ENCODE measurements at places on chromosomes 7 and 10.

- DNase-seq, result no peak
These were observed 806.2 kb downstream of the CNTNAP2 start for GRCh38 chr7:146922782-146923181.

GRCh38 chr7:139681463-139681755, 96.4 kb downstream of the HIPK2 start:
- no peak for DNase-seq

DNA sequence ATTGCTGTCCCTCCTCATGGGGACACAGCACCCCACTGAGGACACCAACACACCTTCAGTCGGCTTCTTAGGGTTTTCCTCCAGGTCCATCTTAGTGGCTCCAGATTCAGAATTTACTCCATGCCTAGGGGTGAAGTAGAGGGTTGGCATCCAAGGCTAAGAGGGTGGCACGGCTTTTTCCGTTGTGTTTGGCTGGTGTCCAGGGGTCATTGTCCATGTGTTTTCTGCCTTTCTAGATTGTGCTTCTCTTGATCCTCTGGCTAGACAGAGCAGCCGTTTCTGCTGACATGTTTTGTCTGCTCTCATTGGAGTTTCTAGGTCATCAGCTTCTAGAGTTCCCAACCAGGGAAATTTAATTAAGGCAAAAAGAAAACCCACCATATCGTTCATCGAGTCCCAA, 291.6 kb upstream of the CELF2 start:
- DNase-seq, result no peak

- peak; percentile 51 for DNase-seq
These were observed 33.7 kb upstream of the PTF1A start for GRCh38 chr10:23158370-23158769.

GRCh38 chr10:68727146-68727545, 6.1 kb downstream of the CCAR1 start:
- DNase-seq, result no peak

- DNase-seq, result no peak
These were observed 53.7 kb upstream of the ZNF32 start for GRCh38 chr10:43702213-43702935.

DNA sequence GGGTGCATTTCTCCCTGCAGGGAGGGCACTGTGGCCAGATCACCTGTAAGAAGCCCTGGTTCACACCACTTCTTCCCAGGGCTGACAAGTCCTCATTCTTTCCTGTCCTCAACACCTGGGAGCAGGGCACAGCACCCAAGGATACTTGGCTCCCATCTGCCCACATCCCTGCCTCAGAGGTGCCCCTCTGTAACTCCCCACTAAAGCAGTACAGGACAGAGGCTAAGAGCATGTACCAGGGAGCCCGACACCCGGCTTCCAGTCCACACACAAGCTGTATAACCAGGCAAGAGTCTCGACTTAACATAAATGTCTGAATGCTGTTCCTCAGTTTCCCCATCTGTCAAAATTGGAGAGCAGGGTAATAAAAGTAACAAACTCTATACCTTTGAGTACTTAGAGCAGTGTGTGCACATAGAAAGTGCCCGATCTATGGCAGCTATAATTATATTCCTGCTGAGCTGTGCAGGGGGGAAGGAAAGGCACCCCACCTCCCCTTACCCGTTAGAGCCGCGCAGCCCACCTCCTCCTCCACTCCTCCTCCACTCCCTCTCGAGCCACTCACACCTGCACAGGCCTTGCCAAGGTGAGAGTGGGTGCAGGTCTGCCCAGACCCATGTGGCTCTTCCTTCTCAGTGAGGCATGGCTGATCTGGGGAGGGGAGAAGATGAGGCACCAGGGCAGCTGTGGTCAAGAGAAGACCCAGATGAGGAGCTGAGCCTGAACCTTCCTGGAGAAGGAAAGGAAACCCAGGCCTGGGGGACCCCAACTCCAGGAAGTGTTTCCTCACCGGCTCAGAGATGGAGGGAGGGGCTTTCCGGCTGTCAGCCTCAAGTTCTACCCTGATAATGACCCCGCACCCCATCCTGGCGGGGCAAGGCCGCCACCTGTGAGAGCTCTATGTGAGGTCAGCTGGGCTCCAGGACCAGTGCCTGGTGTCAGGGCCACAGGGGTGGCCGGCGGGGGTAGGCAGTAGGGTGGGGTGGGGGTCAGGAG, 22.6 kb downstream of the PODXL start:
- no peak for DNase-seq

DNA sequence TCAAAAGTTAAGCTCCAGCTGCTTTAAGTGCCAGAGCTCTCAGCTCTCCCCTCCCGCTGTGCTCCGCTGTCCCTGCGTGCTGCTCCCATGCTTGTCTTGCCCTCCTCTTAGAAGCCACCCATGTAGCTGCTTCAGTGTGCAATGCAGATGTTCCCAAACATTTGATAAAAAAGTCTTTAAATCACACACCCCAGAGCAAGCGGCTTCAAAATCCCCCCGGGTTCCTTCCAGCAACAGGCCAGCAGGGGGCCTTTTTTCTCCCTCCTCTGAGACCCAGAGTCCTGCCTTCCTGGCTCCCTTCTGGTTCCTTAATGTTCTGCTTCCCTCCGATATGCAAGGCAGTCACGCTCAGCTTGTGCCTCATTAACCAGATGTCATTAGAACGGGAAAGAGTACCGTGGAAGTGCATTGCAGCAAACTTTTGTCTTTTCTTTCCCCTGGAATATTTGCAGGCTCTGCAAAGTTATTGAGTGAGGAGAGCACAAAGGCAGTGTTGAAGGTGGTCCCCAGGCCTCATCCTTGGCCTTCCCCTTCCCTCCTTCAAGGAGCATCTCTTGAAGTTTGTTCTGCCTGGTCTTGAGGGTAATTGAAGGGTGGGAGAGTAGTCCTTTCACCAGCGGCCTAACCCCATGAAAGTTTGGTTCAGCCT, 25.5 kb downstream of the LDB3 start:
- DNase-seq, result no peak

GRCh38 chr7:28298870-28299518, 113.3 kb upstream of the CREB5 start:
- DNase-seq, result peak; percentile 28

DNA sequence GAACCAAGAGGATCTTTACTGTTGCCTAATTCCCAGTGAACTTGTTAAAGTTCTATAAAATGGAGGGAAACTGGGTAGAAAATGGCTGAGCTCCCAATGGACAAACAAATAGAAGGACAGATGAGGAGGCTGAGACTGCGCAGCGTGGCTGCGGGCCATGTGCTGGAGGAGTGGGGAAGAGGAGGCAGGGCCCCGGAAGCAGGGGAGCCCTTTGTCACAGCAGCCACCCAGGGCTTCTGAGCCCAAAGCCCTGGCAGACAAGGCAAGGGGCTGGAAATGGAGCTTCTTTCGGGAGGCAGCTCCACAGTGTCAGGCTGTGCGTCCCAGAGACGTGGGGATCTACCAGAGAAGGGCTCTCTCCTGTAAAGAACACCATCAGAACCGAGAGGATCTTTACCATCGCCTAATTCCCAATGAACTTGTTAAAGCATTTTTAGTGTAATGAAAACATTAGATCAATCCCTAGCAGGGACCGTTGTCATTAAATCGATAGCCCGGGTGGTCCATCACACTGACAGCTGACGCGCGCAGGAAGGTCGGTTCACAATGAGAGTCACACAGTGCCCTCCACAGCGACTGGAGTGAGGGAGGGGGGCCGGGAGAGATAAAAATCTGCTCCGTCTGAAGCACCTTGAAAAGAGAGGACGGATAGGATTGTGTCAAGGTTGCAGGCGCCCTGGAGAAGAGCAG, 14.0 kb upstream of the CNPY1 start:
- no peak for DNase-seq

DNA sequence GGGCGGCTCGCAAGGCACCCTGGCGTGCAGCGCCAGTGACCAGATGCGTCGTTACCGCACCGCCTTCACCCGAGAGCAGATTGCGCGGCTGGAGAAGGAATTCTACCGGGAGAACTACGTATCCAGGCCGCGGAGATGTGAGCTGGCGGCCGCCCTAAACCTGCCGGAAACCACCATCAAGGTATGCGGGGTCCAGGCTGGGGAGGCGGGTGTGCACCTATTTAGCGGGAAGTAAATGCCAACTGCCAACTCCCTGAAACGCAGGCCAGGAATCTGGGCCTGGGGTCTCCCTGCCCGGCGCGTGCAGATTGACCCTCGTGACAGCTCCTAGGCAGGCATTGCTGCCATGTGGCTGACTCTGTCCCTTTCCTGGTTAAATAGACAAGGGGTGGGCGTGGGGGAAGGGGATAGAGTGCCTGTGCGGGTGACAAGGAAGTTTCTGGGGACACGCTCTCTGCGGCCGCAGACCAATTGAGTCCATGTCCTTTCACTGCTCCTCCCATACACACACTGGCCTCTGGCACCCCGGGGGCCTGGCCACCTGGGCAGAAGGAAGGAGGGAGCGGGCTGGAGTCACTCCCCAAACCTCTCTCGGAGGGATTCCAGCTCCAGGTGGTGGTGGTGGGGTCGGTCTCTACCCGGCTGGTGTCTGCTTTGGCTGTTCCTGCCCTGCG, 2.7 kb downstream of the EVX1 start:
- no peak for DNase-seq

DNA sequence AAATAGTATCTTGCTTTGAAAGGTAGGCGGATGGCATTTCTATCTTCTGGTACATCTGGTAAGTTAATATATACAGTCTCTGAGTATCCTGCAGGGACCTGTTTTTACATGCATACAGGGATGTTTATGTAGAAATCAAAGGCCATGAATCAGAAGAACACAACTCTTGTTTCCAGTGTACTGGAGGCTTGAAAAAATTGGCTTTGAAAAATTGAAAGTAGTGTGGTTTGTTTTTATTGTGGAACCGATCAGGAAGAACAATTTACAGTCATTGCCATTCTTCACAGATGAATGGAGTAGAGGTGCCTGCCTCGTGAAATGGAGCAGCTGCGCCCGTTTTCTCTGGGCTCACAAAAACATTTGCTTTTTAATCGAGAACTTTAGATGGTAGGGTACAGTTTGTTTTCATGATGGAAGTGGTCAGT, 54.0 kb upstream of the RPA3 start:
- peak; percentile 82 for DNase-seq

DNA sequence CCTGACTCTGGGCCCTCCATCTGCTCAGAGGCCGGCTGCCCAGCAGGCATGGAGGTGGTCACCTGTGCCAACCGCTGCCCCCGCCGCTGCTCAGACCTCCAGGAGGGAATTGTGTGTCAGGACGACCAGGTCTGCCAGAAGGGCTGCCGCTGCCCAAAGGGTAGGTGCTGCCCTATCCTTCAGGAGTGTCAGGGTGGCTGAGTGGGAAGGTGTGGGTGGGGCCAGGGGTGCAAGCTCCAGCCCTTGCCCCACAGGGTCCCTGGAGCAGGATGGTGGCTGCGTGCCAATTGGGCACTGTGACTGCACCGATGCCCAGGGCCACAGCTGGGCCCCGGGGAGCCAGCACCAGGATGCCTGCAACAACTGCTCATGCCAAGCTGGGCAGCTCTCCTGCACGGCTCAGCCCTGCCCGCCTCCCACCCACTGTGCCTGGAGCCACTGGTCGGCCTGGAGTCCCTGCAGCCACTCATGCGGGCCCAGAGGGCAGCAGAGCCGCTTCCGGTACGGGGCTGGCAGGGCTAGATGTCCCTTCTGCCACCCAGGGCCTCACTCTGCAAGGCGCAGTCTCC, 17.5 kb upstream of the ZNF862 start:
- DNase-seq, result no peak

DNA sequence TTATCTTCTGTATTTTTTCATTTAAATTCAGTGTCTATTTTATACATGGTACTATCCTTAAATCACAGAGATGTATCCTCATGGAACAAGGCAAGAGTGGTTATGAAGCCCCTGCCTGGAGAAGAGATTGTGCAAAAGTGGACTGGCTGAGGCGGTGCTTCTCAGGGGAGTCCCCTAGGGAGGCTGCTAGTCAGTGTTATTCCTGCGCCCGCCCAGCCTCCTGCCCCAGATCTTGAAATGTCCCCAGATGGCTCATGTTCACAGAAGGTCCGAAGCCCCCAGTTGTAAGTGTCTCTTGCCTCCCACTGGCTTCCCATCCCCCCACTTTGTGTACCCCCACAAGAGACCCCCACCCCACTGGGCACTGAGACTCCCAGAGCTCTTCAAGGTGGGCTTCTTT, 366.9 kb downstream of the TNS3 start:
- no peak for DNase-seq

DNA sequence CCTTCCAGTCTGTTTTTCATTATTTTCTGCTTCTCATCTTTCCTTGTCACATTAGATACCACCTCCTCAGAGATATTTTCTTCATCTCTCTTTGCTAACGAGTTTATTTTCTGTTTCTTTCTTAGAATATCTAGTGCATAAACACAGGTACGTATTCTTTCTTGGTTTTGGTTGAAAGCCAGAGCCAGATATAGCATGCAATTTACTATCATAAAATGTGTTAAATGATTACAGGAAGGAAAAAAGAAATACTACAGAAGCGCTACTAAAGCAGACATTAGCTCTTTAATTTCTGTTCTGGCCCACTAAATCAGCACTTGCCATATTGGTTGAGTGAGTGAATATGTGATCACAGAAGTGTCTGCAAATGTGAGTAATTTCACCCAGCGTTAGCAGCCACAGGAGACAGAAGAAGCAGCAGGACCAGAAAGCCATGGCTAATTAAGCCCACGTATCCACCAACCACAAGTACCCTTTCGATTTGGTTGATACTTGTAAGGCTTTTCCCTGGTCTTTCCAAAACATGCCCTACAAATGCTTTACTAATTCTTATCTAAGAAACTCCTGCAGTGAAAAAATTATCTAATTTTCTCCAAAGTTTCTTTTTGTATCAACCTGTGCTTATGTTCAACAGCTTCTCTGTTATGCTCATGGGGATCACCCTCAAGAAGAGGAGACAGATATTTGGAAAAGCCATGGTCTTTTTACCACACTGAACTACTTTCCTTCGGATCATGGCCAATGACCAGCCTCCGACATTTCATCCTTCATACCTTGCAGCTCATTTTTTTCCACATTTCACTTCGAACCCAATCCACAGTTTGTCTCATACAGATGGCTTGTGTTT, 23.1 kb upstream of the MACC1 start:
- DNase-seq, result no peak

- peak; percentile 42 for DNase-seq
These were observed 63.5 kb downstream of the LGI1 start for GRCh38 chr10:93821051-93821772.

DNA sequence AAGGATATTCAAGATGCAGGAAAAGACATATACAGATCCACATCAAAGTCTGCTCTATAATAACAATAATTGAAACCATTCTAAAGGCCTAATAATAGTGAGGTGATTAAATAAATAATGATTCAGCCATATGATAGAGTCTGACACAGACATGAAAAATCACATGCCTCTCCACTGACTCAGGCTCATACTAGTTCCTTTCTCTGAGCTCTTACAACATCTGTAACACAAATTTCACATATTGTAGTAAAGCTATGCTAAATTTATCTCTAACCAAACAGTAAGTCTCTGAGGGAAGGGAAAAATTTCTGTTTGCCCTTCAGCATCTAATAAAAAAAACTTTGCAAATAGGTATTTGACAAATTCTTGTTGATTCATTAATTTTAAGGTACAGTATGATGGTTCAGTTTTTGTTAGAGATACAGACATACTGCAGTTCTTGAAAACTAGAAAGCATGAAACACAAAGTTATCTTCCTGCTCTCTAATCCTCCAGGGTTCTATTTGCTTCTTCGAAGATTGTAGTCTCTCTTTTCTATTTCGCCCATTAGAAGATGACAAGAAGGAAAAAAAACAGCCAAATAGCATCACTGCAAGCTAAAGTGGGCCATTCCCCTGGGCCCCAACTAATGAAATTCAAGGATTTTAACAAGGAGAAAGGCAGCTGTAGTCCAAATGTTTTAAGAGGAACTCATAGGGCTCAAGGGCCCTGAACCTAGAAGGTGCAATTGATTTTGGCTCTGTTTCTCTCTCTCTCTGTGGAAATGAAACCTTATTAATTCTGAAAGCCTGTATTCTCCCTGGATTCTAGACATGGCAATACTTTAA, 53.9 kb downstream of the CUBN start:
- no peak for DNase-seq

GRCh38 chr10:1560535-1561192, 176.7 kb downstream of the ADARB2 start:
- DNase-seq, result no peak

All from NCI-H2171 treated with DMSO at 0.1 percent for 48 hours (cell line).